ENCODE measurements at places on chromosomes 1 and 21.

DNA sequence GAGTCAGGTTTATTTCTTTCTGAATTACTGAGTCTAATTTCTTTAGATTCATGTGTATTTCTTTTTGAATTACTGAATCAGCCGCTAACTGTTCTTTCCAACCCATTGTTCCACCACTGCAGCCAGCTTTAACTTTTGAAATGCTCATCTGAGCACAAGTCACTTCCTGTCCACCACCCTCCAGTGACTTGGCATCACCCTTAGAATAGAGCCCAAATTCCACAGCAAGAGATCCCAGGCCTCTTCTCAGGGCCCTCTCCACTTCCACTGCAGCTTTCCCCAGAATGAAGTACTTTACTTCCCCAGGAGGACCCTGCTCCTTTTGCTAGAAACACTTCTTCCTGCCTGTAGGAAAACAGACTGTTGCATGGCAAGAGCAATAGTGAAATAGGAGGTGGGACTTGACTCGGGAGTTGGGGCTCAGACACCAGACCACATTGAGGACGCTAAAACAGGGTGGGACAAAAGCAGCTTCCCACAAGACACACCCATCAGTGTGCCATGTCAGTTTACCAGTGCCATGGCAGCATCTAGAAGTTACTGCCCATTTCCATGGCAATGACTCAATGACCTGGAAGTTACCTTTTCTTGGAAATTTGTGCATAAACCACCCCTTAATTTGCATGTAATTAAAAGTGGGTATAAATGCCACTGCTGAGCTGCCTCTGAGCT lies 56.5 kb upstream of the ADAR start:
- DNase-seq, result no peak

GRCh38 chr1:228169345-228169744 lies 3.7 kb downstream of the IBA57 start:
- DNase-seq, result no peak

DNA sequence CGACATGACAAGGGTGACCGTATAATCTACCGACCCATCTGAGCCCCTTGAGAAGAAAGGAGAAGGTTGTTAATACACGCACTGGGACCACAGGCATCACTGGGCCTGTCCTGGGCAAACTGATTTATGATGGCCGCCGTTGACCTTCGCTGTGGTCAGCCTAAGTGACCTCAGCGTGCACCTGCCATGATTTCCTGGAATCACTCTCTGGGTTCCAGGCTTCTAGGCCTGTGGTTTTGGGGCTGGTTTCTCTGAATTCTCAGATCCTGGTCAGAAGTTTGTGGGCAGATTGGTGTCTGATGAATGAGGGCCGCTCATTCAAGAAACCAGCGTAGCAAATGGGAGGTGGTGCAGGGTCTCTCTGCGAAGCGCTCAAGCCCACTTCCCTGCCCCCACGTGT lies 64.0 kb downstream of the SIK1 start:
- DNase-seq, result no peak

DNA sequence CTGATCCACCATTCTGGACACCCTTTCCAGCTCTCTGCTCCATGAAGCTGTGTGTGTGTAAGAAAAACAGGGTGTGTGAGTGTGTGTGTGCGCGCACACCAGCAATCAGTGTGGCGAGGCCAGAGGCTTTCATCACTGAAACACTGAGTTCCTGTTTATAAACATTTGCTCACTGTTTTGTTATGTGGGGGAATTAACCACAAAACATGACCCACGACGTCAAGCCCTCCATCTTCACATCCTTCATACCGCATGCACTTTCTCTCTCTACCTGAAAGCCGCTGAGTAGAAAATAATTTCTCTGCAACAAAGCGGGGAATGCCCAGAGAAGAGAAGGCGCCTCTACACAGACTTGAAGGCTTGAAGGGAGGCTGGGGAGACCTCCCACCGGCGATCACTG lies 148.9 kb upstream of the IRF2BP2 start:
- DNase-seq, result no peak

All from BJ (cell line).